Vagina (tissue), 2 donors: ENCODE measurements at places on chromosomes 5 and 9.

DNA sequence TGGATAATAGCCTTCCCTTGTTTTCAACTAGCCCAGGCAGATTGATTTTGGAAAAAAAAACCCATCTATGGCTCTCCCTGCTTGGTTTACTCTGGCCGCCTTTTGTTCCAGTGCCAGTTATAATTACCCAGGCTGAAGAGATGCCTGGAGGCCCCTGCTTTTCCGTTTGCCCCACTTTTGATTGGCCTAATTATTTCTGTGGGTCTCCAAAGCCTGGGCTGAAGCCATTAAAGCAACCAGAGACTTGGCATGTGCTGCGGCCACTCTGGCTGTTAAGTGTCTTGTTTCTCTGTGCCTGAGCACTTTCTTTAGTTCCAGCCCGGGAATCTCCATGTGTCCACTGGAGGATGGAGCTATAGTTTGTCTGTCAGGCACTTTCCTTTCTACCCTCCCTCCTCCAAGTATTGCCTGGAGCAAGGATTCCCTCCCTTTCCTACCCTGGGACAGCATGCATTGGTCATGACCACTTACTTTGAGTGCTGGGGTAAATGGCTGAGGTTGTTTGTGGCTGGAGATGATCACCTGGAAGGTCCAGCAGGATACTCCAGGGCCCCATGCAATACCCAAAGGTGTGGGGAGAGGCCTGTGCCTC is 105.1 kb upstream of the CTSL start:
- no peak for DNase-seq

GRCh38 chr5:136315667-136316066 is 49.7 kb downstream of the TRPC7 start:
- DNase-seq, result no peak

- no peak for DNase-seq
Measured at GRCh38 chr5:177603631-177604030, 3.7 kb downstream of the B4GALT7 start.

DNA sequence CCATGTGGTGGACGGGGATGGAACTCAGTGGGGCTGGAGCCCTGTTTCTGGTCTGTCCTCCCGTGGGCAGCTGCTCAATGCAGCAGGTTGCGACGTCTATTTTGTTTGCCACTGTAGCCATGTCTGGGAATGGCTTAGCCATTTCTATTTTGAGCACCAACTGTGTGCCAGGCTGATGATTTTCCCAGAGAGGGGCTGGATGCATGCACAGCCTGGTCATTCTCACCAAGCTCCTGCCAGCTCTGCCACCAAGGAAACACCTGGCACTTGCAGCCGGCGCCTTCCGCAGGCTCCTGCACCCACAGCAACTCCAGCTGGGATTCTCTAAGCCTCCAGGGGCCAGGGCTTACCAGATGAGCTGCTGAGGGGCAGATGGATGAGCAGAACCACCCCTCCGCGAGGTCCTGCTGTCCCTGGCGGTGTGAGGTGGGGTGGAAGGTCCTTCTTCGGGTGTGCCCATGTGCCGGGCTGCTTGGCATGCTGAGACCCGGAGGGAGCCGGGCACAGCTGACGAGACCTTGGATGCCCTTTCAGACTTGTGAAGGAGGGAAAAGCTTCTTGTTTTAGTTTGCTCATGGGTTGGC is 151.2 kb downstream of the RXRA start:
- DNase-seq, result no peak

DNA sequence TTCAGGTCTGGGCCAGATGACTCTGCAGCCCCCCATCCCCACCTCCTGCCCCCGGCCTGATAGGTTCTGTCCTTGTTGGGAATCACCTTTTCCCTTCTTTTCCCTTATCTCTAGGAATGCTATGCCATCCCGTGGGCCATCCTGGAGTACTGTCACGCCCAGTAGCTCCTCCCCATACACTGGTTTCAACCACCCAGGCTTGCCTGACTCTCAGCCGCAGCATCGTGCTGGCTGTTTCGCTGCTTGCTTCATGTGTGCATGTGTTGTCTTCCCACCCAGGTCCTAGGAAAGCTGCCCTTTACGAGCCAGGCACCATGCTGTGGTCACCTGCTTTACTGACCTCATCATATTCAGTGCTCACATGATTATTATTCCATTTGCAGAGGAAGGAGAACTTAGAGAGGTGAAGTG is 71.8 kb downstream of the ANGPTL2 start:
- peak; percentile 70 for DNase-seq

DNA sequence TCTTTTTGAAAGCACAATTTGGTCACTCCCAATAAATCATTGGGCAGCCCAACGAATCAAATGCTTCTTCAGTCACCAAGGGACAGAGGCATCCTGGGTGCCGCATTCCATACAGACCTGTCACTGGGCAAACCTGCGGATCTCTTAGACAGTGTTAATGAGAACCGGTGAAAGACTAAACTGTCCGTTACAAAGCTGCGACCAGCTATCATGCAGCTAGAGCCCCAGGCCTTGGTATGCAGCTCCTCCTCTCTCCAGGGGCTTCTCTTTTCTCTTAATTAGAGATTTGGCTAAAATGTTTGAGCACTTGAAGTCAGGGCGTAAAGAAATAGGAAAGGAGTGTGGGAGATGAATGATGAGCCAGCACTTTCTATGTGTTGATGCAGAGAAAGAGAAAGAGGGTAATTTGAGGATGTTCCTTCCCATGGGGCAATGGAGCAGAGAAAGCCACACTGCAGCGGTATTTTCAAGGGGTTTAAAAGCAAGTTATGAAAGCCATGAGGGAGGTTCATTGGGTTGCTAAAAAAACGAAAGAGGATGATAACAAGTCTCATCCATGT is 175.3 kb downstream of the RFK start:
- no peak for DNase-seq

DNA sequence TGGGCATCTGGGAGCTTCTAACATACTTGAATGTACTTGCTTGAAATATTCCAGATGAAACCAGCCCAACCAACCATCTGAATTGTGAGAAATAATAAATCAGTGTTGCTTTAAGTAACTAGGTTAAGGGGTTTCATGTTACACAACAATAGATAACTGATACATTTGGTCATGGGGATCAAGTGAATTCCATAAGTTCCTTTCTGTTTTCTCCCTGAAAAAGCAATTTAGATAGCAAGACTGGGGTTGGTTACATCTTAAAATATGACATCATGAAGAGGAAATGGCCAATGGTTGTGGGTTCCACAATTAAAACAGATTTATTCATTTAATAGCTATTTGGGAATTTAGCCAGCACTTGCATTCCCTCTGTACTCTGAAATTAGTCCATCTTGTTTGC is 559.7 kb downstream of the TLR4 start:
- DNase-seq, result no peak

- DNase-seq, result no peak
Measured at GRCh38 chr5:130316971-130317680, 412.9 kb downstream of the CHSY3 start.

GRCh38 chr9:135275571-135276289 is 188.3 kb downstream of the OLFM1 start:
- no peak for DNase-seq
